ENCODE measurements at places on chromosomes 1 and 21. TPM values are rescaled to one million over a fixed set of nuclear protein-coding genes. Genes with fewer than 3 reads are reported as not detected.

DNA sequence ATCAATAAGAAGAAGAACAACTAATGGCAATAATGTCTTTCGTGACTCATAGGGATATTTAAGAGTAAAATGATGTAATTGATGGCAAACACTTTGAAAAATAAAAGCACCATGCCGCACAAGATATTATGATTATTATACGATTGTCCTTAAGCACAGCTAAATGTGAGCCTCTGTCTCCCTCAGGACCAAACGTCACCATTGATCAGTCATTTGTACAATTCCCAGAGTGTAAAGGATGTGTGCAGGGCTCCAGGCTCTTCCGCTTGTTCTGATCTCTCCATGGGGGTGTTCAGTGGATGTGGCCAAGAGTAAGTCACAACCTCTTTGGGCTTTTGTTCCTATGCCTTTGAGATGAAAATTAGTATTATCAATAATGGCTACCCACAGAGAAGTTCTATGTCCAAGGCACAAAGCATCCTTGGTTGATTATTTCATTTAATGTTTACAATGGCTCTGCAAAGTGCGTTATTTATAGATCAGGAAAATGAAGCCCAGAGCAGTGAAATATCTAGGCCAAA, 17.7 kb upstream of the C1orf87 start:
- no peak for DNase-seq

DNA sequence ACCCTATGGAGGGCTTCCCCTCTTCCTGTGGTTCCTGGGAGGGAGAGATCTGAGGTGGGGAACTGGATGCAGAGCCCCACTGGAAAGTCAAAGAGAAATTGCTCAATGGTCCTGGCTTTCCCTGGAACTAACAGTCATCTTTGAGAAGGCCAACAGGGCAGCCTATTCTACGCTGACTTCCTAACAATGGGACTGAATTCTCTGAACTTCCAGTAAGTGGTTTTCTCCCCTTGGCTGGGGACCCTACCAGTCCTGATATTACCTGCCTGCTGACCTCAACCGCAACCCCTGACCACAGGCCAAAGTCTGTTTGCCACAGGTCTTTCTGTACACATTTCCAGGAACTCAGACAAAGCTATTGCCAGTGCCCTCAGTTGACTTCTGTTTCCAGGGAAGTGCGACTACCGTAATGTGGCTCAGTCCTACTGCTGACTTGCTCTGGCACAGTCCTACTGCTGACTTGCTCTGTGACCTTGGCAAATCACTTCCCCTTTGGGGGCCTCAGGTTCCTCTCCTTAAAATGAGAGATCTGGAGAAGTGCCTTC, 55.3 kb downstream of the C8B start:
- DNase-seq = no peak

- DNase-seq = peak; percentile 43
These were observed 13.7 kb downstream of the MTHFR start for GRCh38 chr1:11792106-11792505.

DNA sequence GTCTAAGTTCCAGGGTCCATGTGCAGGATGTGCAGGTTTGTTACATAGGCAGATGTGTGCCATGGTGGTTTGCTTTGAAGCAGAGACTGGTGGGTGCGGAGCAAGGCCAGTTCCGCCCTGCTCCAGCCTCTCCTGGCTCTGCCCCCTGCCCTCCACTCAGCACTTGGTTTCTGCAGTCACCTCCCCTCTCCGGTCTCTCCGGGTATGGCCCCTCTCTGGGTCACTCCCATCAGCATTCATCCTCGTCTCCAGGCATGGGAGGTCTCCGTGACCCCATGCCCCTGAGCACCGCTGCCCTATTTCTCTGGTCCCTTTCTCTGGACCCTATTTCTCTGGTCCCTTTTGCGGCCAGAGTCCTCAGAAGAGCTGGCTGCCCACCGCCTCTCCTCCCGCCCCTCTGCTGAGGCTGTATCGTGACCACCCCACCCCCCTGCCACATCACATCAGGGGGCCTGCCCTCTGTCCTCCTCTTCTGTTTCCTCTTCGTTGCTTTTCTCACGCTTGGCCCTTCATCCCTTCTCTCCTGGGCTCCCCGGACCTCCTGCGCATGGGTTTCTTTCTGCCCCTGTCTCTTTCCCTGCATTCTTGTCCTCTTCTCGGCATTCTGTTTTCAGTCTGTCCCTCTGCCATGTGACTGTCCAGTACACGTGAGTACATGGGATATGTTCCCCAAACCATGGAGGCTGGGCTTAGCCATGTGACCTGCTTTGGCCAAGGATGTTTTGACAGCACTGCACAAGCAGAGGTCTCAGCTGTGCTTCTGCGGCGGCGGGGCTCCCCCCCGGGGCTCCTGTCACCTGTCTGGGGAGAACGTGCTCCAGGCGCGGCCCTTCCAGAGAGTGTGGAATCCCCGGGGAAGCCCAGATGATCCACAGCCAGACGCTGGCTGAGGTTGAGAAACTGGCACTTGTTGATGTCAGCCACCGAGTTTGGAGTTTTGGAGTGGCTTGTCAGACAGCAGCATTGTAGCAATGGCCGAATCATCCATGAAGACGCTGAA, 54.4 kb upstream of the C1orf174 start:
- DNase-seq = no peak

DNA sequence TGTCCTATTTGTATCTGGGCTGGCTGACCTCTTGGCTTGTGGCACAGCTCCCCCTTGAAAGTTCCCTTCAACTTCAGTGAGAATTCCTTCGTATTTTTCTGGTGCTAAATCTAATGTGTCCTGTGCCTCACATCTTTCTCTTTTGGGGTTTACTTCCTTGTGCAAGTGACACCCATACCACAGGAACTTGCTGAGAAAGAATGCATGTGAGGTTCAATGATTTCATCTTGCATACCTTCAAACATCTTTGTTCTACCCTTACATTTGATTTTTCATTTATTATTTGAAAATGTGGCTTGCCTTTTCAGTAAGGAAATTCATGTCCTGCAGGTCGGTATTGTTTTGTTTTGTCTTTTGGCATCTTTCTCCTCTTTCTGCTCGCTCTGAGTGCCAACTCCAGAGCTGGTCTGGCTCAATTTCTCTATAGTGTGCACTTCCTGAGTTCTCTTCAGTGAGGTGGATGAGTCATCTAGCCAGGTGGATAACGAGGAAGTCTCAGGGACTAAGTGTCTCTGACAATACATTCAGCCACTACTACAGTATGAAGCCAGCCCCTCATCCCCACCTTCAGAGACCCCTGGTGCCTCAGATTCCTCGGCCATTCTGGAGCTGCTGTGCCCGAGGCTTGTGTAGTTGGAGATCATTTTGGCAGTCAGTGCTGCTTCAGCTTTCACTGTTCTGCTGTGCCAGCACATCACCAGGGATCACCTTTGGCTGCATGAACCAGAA, 59.5 kb downstream of the RIPK4 start:
- DNase-seq = no peak

- no peak for DNase-seq
These were observed 40.0 kb downstream of the CDCP2 start for GRCh38 chr1:54112705-54113368.

DNA sequence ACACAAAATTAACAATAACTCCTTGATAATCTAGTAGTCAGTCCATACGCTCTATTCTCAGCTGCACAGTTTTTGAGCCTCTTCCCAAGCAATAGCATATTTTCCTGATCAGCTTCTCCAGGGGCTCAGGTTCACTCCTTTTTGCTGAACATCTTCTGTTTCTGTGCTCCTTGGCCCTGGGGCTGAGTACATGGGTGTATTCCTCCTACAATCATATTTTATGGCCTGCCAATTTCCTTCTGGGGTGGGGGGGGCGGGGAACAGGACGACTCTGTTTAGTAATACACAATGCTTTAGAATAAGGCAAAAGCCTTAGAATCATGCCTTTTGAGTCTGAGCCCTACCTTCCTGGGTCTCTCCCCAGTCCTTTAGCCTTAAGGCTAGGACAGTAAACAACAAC, 8.5 kb downstream of the CLDN19 start:
- no peak for DNase-seq

DNA sequence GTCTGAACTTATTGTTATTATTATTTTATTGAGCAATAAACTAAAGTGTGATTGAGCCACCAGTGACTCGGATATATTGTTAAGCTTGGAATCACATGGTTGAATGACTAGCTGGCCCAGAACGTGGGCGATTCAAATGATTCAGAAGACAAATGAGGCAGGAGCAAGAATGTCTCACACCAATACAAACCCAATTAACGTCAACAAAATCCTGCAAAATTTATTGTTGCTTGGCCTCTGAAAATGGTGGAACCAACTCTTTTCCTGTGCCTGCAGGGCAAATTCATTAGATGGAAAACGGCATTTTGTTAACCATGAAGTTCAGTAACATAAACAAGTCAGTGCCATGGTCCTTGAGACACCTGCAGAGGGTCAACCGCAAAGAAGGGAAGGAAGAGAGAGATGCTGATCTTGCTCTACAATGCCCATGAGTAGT, 482.0 kb downstream of the SETD4 start:
- DNase-seq = no peak

- DNase-seq = no peak
These were observed 10.9 kb downstream of the SKI start for GRCh38 chr1:2239013-2239370.

DNA sequence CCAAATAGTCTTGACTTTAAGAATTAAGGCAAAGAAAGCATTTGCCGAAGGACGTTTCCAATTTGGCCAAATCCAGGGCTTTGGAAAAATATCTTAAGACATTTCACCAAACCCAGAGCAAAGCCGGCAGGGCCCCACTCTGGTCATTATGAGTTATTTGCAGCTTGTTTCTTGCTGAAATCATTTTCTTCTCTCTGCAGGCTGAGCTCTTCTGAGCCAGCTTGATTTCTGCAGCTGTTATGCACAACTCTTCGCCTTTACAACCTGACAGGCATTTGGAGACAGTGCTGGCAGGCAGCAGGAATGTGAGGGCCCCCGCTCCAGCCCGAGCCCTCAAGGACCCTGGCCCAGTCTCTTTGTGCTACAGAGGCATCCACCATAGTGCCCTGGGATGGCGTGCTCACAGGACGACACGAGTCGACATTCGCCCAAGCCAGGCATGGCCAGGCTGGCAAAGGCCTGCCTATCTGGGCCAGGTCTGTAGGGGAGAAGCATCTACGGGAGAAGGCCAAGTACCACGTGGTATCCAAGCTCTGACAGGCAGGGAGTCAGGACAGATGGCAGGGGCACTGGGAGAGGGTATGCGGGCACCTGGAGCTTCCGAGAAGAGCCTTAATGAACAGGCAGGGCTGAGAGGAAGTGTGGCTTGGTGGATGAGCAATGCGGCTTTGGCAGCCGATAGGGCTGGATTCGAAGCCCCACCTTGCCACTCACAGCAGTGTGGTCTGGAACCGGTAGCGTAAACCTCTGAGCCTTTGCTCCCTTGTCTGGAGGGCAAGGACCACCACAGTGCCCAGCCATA, 32.3 kb downstream of the SYF2 start:
- DNase-seq = no peak

DNA sequence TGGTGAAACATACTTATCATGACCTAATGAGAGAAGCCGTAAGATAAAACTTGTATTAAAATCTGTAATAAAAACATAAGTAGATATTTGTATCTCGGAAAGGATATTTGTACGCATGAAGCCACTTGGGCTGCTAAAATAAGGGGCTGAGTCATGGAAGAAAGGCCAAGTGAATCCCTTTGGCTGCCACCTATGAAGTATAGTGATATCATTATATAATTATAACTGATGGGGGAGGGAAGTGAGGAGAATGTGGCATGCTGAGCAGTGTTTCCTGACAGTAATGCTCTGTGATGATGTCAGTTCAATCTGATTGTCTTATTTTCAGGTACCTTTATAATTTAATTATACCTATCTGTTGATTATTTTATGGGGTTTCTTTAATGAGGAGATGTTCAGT, 13.6 kb downstream of the RWDD3 start:
- peak; percentile 46 for DNase-seq

- no peak for DNase-seq
These were observed 45.0 kb upstream of the ADARB1 start for GRCh38 chr21:45029298-45029947.

DNA sequence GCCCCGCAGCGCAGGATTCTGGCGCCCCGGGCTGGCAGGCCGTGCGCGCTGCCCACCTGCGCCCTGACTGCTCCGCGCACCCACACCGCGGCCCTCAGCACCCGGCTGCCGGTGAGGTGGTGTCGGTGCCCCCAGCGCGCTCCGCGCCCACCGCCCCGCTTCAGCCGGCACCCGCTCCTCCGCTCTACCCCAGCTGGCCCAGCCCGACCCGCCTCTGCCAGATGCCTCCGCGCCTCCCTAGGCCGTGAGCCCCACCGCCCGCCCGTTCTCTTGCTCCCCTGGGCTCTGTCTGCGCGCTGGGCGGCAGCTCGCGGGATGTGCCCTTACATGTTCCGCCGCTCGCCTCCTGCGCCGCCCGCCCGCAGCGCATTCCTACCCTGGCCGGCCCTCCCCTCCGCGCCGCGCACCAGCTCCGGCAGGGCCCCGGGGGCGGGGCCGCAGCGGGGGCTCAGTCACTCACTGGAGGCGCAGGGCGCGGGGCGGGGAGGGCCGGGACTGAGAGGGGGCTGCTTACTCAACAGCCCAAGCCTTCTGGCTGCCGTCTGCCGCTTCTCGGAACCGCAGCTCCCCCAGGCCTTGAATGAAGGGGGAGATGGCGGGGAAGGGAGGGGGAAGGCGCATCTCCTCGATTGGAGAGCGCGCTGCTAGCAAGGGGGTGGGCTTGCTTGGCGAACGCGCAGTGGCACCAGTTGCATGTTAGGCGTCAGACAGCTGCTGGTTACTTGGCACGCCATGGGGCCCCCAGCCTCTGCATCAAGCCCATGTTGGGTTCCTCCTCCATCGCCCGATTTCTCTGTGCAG, at the start of gene PHLDA3:
Gene PHLDA3 (minus strand): TSS at position 345 of the 801 bp plus-strand sequence. CDS start 402 bp downstream, outside the sequence.
- DNase-seq = peak; percentile 85

DNA sequence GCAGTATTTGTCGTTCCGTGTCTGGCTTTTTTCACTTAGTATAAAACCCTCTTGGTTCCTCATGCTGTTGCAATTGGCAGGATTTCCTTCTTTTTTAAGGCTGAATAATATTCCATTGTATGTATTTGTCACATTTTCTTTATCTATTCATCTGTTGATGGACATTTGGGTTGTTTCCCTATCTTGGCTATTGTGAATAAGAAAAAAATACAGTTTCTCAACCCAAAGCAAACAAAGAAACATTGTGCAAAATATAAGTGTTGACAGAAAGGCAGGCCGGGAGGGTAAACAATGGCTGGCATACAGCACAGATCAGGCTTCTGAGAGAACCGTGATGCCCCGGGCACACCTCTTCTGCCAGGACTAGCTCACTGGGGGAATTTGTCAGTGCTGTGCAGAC, 26.9 kb downstream of the NENF start:
- DNase-seq = no peak

DNA sequence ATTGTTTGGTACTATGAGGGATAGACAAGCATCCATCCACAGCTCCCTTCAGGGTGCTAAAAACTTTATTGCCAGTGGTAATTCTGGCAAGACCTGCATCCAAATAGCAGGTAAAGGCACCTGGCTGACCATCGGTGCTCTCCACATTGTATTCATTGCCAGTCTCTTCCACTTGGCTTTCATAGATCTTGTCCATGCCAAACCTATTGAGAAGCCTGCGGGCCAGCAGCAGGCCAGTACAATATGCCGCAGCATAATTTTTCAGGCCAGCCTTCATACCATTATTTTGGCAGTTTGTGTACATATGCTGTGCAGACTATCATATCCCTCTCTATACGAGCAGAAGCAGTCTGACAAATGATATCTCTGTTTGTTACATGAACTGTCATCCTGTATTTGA, 70.2 kb downstream of the SWT1 start:
- DNase-seq = no peak

The AADACL4 gene
- not detected for total RNA-seq

All from gastrocnemius medialis (tissue), 4 donors.